ENCODE measurements at places on chromosomes 16 and 17.

- no peak for DNase-seq
These were observed 8.0 kb downstream of the EIF4A3 start for GRCh38 chr17:80138856-80139426.

- no peak for DNase-seq
These were observed 62.9 kb downstream of the ADCY9 start for GRCh38 chr16:4053301-4053845.

- DNase-seq: no peak
These were observed 6.1 kb upstream of the UQCRC2 start for GRCh38 chr16:21946889-21947635.

GRCh38 chr17:62760059-62760944, 47.8 kb downstream of the MARCHF10 start:
- DNase-seq: no peak

DNA sequence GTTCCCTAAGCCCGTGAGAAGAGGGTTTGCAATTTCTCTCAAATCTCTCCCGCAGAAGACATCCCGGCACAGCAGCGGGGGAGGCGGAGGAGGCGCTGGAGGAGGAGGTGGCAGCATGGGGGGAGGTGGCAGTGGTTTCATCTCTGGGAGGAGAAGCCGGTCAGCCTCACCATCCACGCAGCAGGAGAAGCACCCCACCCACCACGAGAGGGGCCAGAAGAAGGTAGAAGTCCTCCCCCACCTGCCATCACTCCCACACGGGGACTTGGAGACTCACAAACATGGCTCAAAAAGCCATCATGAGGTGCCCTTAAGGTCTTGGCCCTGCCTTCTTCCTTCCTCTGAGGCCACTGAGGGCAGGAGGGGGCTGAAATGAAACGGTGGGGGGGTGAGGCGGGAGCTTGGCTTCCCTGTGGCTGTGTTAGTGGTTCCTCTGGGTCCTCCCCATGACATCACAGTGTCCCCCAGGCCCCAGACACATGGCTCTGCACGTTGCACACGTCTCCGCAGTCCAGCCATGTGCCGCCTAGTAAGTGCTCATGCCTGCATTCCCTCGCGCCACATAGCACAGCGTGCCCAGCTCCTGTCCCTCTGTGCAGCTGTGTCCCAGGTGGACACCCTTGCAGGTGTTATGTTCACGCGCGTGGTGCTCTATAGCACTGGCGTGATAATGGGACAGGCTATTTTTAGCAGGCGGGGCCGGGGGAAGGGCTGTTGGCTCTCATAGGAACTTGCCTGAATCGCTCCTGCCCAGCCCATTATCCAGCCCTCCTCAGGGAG, 6.9 kb downstream of the MLLT6 start:
- DNase-seq: no peak

DNA sequence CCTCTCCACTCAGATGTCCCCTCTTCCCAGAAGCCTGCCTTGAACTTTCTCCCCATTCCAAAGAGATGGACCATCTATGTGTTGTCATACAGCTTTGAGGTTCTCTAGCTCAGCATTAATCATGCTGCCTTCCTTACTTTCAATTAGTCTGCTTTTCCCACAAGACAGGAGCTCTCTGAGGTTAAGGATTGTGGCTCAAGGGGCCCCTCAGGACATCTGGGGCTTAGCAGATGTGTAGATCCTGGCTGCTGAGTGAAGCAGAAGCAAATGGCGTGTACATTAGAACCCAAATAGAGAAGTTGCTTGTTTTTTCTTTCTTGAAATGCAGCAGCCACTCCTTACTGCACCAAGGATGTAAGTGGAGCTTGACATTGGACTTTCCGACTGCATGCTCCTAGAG, 330.5 kb upstream of the TNRC6C start:
- no peak for DNase-seq

- peak; percentile 41 for DNase-seq
These were observed 3.5 kb downstream of the KDM6B start for GRCh38 chr17:7837408-7838088.

DNA sequence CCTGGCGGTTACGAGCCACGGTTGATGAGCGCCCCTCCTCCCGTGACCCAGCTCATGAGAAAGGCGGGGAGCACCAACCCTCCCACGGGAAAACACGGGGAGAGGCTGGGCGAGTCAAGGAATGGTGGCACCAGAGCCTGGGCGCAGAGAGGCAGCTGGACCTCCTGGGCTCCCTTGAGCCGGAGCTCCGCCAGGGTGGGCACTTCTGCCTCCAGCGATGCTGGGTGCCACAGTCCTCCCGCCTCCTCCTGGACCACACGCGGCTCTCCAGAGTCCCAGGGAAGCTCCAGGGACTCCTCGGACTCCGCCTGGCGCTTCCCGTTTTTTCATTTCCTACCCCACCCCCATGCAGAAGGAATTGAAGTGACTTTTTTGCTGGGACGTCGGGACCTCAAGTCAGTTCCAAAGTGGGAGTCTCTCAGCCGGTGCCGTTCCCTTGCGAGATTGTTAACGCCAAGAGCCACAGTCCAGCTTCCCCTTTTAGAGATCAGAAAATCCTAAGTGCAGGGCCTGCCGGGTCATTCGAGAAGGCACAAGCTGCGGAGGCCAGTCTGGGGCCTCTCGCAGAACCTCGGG, 6.6 kb upstream of the CBX8 start:
- no peak for DNase-seq

DNA sequence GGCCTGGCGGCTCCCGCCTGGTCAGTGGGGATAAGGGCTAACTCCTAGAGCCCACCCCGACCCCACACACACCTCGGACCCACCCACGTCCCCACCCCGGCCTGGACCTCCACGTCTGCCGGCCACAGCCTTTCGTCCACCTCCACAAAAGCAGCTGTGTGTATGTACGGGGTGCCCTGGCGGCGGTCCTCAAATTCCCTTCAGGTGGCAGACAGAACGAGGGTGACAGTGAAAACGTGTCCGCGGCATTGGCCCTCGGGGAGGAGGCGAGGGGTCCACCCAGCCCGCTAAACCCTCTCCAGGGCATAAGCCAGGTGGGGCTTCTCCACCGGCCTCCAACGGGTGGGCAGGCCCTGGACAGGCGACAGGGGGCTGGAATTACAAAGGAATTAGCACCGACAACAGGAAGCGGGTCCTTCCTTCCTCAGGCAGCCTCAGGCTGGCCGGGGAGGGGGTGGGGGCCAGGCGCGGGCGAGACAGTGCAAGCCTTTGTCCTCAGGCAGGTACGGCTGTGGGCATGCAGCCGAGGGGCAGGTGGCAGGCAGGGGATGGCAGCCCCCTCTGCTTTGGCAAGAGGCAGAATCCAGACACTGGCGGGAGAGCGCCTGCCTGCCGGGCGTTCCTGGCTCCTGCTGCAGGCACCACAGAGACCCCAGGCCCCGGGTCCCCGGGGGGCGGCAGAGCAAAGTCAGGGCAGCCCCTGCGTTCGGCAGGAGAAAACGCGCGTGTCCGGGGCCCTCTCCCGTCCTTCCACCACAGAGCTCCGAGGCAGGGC, 12.3 kb upstream of the PITPNA start:
- no peak for DNase-seq

GRCh38 chr17:384622-385177, 32.1 kb upstream of the RPH3AL start:
- DNase-seq: no peak

DNA sequence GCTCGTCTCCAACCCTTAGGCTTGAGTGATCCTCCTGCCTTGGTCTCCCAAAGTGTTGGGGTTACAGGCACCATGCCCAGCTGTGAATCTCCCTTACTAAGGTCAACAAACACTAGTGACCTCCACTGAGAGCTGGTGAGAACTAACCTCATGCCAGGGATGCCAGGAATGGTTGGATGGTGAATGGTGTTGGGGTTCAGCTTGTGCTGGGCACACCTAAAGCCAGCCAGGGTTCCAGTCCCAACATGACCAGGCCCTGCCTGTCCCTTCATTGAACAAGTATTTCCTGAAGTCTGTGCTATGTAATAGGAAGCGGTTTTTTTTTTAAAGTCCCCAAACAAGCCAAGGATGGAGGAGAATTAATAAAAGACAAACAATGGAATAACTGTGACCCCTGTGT, 56.0 kb upstream of the TOB1 start:
- DNase-seq: no peak

- DNase-seq: no peak
These were observed 35.9 kb downstream of the CMTM4 start for GRCh38 chr16:66660422-66661209.

- DNase-seq: no peak
These were observed 447.8 kb upstream of the GOT2 start for GRCh38 chr16:59181821-59182420.

DNA sequence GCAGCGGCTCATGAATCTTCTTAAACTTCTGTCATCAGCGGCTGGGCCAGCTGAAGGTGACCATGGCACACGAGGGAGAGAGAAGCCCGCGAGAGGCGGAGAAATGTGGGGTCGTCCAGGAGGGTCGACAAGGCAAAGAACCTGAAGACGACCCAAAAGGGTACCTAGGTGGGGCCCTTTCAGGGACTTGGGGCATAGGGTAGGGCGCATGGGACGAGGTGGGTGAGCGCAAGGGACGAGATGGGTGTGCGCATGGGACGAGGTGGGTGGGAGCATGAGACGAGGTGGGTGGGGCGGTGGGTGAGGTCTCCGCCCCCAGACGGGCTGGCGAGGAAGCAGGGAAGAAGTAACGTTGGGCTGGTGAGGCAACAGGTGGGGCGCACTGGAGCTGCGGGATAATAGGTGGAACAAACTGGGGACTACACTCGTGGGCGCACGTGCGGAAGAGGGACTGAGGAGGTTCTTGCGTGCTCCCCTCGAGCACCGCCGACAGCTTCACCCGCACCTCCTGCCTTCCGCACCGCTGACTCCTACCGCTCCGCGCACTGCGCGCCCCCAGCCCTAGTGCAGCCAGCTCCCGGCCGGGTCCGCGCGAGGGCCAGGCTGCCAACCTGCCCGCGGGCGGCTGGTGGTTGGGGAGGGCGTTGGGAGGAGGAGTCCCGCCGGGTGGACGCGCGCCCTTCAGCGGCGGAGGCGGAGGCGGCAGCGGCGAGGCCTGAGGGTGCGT, 23.2 kb upstream of the CRYM start:
- peak; percentile 8 for DNase-seq

Measured in CD4-positive, alpha-beta T cell treated with Interleukin-1 beta for 1 hour (primary cell).